ENCODE measurements at places on chromosomes 2 and 18.

DNA sequence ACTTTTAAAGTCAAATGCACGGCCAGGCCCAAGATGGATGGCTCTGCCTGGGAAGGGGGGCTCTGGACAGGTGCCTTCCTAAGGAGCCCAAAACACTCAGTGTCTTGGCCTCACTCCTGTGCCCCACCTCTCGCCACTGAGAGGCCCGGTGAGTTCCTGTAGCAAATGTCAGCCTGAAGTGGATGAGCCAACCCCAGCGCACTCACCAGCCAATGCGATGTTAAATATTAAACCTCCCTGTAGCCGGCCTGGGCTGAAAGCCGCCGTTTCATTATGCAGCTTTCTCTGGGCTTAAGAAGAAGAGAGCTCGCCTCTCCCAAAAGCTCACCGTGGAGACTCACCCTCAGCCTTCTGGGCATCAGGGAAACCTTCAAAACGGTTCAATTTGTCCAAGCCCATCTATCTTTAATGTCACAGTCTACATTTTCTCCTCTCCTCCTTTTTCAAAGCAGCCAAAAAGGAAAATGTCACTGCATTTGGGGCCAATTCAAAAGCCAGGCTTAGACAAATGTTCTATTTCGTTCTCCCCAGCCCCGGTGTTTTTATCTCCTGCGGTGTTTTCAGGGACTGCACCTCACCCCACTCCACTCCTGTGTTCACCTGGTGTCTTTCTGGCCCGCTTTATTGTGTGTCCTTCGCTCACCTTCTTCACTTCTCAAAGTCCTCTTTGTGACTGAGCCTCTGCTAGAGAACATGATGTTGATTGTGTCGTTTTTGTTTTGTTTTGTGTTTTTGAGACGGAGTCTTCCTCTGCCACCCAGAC, 124.0 kb downstream of the NRP2 start:
- no peak for DNase-seq

- no peak for DNase-seq
Observed at GRCh38 chr2:166126007-166126639, 1.7 kb downstream of the SCN1A start.

DNA sequence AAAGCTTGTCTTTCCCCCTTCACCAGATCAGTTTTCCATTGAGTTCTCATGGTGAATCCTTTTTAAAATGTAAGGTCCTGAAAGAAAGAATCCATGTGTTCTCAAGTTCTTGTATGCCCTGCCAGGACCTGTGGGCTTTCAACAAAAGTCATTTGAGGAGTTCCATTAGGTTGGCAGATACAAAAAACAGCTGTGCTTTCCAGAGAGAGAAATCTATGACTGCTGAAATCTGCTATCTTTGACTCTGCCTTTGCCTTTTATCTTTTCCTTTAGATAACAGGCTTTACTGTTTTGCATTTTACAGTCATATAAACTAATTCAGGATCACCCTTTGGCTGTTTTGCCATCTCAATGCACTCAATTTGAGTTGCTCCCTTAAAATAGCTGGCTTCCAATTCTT, 59.7 kb downstream of the CXCR4 start:
- DNase-seq: no peak

DNA sequence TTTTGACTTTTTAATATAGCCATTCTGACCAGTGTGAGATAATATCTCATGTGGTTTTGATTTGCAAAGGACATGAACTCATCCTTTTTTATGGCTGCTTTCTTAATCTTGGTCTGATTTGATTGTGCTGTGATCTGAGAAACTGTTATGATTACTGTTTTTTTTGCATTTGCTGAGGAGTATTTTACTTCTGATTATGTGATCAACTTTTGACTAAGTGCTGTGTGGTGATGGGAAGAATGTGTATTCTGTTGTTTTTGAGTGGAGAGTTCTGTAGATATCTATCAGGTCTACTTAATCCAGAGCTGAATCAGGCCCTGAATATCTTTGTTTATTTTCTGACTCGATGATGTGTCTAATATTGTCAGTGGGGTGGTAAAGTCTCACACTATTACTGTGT, 16.8 kb downstream of the SP140L start:
- DNase-seq: no peak

GRCh38 chr18:47716632-47717185, 213.8 kb downstream of the SMAD2 start:
- DNase-seq: no peak

DNA sequence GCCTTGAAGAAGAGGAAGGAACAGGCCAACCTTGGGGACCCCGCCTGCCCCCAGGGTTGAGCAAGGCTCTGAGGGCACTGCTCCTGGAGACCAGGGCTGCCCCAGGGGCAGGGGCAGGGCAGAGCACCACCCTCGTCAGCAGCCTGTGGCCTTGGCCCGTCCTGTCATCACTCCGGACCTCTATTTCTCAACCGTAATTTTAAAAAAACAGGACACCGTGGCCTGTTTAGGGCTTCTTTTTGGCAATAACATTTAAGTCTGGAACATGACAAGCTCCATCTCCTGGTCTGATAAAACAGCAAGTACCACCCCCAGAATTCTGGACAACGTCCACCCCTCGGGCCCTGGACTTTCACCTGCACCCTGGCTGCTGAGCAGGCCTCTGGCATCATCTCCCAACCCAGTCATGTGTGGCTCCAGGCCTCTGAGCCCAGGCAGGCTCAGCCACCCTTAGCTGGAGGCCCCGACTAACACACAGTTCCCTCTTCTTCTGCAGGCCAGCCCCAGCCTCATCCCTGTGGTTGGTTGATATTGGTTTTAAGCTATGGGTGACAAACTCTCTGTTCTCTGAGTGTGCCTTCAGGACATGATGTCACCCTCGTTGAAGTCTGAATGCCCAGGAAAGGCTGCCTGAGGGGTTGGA, 22.6 kb upstream of the ID2 start:
- DNase-seq: no peak

- DNase-seq: no peak
Observed at GRCh38 chr18:32372381-32373061, 98.2 kb downstream of the GAREM1 start.

- no peak for DNase-seq
Observed at GRCh38 chr18:21725201-21725600, 15.4 kb upstream of the MIB1 start.

DNA sequence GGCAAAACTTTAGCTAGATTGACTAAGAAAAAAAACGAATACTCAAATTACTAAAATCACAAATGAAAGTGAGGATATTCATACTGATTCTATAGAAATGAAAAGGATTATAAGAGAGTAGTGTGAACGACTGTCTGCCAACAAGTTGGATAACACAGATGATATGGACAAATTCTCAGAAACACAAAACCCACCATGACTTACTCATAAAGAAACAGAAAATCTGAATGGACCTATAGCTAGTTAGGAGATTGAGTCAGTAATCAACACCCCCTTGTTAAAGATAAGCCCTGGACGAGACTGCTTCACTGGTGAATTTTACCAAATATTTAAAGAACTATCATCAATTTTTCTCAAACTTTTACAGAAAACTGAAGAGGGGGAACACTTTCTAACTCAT, 108.8 kb upstream of the TMEM200C start:
- DNase-seq: no peak

DNA sequence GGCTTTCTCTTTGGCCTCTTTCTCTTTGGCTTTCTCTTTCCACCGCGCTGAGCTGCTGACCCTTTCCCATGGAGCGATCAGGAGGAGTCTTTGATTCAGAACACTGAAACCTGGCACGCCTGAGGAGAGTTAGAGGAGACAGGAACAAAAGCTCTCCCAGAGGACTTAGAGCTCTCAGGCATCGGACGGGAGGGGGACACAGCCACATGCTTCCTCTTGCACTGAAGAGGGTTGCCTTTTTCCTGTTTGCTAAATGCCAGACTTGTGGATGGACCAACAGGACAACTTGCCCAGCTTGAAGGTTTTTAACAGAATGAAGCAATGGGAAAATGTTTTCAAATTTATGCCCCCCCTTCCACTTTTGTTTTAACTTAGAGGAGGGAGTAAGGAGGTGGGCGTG, 3.6 kb upstream of the PTPN18 start:
- no peak for DNase-seq
